ENCODE measurements at places on chromosomes 4 and X.
A peak's percentile ranks its signal among the peaks of the same experiment; 100 is the strongest.

DNA sequence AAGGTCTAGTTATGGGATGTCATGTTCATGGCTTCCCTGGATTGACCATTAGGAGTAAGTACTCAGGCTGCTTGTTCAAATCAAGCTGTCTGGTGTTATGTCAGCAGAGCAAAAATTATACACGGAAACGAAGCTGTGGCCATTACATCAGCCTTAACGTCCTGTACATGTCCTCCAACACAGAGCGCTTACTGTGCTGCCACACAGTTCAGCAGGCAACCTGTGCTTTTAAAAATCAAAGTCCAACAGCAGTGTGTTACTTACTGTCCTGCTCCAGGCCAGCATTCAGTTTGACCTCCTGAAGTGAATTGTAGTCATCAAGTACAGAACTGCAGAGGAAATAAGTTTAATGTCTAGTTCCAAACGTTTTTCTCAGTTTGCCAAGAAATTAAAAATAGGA is 46.0 kb downstream of the KLHL34 start:
- DNase-seq, result no peak

DNA sequence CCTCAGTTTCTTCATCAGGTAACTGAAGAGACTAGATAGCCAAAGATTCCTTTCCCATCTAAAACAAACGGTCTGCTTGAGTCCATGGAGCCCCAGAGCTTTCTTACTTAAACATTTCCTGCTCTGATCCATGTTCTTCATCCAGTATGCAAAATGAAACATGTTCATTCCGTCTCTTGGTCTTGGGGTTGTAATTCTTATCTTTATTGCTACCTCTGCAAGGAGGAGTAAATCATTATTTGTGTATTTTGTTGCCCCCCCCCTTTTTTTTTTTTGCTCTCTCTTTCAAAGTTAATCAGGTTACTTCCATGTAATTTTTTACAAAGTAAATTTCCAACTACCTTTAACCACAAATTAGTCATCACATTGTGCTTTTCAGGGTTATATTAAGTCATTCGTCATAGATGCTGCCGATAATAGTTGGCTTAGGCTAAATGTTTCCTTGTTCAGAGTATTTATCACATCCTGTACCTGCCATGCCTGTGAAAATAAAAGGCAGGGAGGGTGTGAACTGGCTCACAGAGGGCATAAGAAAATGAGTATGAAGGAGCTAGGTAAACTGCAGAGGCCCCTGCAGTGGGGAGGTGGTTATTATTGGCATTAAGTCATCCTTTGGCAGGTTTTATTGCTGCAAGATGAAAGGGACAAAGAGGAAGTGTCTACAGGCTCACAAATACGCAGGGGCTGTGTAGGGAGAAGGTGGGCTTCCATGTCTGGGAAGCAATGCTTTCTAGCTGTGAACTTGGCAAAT is 76.7 kb upstream of the HS3ST1 start:
- DNase-seq, result peak; percentile 25

GRCh38 chrX:155086202-155086840 is 15.0 kb downstream of the BRCC3 start:
- DNase-seq, result no peak

GRCh38 chrX:71250841-71251240 is 3.1 kb downstream of the ZMYM3 start:
- no peak for DNase-seq

- DNase-seq, result no peak
Measured at GRCh38 chrX:23699636-23700194, 32.4 kb downstream of the PRDX4 start.

DNA sequence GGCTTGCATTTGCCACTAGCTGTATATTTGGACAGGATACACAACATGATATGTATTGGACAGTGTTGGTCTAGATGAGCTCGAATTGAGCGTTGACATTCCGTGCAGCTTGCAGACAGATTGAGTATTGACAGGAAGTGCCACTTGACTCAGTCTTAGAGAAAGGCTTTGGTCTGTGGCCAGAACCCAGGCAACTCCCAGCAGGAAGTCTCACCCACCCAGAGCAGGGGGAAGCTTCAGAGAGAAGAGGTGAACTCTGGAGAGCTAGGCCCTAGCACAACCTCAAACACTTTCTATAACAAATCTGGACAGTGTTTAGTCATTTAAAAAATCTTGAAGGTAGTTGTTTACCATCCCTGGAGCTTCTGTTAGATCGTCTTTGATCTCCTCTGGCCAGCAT is 280.5 kb downstream of the FBXW7 start:
- DNase-seq, result no peak

DNA sequence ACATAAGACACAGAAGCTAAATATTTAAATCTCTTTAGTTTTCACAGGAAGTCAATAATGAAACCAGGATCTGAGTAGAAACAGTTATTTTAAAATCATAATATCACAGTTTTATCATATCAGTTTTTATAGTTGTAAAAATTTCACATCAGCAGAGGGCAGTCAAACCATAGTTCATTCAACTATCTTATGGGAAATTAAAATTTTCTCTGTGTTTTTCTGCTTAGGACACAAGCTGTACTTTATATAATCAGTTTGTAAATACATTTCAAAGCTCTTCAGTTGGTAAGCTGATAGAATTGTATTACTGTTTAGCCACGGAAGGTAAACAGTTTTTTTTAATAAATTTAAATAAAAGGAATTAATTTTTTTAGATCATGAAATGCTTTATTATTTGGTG is 204.8 kb upstream of the NUDT6 start:
- no peak for DNase-seq

- DNase-seq, result no peak
Measured at GRCh38 chrX:87634361-87634760, 116.8 kb downstream of the KLHL4 start.

DNA sequence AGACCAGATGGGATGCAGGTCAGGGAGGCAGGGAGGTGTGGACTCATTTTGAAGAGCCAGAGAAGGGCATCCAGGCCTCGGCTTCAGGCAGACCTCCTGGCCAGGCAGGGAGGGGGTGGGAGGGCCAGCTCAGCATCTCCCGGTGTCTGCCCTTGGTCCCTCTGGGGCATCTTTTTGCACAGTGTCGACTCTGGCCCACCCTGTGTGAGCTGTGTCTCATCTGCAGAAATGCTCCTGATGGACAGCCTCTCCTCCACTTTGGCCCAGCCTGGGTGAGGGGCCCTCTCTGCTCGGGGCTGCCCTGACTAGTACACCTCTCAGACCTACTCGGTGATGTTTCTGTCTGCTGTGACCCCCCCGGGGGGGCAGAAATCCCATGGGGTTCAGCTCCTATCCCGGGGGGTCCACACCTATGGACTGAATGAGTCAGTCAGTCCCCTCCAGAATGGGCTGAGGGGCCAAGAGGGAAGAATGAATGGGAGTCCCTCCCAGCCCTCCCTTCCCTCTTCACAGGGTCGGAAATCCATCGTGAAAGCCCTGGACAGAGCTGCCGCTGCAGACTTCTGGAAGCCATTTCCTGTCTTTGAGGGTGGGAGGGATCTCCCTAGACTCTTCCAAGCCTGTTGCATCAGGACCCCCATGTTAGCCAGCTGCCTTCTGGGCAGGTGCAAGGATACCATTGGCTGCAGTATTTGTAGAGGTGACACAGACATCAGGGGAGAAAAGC is 196.7 kb upstream of the PSAPL1 start:
- DNase-seq, result no peak

GRCh38 chr4:98055800-98056501 is 87.3 kb downstream of the STPG2 start:
- no peak for DNase-seq

DNA sequence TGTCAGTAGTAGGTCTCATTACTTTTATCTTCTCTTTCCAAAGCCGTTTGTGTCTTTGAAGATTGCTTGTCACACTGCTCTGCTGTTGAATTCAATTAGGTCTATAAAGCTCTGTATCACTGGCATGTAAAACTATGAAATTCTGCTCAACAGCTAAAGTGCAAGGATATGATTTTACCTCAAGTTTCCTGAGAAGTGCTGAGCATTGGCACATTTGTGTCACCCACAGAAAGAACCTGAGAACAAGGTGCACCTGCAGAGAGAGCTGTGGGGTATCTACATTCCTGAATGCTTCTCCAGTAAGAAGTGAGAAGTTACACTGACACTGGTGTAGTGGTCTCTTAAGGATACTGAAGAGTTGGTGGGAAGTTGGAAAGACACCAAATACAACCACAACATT is 274.0 kb downstream of the INPP4B start:
- no peak for DNase-seq

GRCh38 chr4:6300359-6300758 is 30.7 kb downstream of the WFS1 start:
- no peak for DNase-seq

DNA sequence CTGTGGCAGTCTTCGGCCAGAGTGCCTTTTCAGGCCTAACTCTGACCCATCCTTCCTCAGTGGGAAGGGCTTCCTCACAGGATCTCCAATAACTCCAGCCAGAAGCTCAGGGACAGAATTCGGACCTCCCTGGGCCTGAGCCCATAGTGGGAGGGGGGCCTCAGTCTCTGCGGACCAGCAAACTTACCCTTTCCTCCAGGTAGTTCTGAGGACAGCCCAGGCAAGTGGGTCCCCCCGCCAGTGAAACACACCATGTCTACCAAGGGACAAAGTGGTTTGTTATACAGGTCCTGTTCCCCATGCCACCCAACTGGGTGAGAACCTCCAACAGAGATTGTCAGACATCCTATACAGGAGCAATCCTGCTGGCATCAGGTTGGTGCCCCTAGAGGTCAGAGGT is 350.4 kb downstream of the RAB28 start:
- no peak for DNase-seq

DNA sequence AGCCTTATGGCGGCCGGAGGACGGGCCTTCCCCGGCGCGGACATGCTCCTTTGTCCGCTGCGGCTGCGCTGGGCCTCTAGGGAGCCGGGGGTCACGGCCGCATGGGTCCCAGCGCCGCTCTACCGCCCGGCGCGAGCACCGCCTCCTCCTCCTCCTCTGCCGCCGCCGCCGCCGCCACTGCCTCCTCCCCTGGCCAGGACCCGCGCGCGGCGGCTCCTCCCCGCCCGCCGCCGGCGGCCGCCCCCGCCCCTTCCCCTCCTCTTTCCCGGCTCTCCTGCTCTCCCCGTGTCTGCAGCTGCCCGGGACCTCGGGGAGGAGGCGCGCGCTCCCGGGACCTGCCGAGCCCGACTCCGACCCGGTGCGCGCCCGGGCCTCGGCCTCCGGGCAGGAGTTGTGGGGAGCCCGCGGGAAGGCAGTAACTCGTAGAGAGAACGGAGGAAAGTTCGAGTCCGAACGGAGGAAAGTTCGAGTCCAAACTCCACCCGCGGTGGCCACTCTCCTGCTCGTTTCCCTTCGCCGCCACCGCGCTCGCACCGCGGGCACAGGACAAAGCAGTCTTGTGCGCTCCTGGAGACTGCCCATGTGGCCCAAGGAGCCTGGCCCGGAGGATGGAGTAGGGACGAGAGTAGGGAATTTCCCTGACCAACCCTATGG is at the start of gene ADGRA3:
Gene ADGRA3 (minus strand): TSS at position 179 of the 654 bp plus-strand sequence. CDS start 282 bp downstream, outside the sequence.
- no peak for DNase-seq

DNA sequence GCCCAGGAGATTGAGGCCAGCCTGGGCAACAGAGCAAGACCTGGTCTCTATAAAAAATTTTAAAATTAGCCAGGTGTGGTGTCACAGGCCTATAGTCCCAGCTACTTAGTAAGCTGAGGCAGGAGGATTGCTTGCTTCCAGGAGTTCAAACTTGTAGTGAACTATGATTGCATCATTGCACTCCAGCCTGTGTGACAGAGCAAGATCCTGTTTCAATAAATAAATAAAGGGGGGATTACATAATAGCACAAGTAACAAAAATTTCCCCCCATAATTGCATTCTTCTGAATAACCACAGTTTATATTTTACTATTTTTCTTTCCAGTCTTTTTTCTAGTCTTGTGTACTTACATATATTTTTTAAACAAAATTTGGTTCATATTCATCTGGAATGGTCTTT is 135.6 kb downstream of the CHIC2 start:
- DNase-seq, result no peak

DNA sequence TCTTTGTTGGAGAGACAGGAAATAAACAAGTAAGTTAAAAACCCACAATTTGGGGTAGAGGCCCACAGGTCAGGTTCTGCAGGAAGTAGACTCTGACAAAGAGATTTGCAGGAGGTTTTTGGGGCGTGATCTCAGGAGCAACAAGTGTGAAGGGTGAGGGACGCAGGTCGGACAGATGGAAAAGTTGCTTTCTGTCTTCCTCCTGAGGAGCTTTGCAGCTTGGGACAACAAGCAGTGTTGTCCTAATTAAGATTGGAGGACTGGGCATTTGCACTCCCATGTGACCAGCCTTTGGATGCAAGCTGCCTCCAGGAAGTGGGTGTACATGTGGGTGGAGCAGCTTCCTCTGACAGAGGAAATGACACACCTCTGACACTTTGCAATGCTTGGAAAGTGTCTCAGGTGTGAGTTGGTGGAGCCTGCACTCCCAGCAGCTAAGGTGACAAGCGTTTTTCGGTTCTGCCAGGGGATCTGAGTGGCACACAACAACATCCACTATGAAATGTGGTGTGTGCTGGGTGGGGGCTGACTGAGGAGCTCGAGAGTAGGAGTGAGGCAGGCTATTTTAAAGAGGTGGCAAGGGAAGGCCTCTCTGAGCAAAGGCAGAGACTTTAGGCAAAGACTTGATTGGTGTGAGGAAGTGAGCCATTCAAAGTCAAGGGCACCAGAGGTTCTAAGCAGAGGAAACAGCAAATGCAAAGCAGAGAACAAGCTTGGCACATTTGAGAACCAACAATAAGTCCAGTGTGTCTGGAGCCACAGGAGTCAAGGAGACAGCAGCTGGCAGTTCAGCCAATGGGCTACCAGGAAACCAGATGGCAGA is 339.8 kb upstream of the GATB start:
- DNase-seq, result no peak

GRCh38 chr4:140719686-140720085 is 36.5 kb downstream of the TBC1D9 start:
- DNase-seq, result no peak

DNA sequence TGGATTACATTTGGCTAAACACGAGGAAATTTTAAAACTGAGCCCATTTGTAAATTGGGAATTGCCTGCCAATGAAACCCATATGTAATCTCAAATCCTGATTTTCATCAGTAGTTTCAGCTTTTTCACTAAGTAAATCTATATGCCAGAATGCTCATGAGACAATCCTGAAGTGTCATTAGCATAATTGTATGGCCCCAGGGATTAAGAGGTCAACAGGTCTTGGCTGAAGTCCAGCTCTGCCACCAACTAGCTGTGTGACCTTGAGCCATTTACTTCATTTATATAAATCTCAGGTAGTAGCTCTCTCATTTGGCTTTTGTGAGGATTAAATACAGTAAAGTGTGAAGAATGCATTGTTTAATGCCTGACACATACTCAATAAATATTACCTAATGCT is 320.5 kb upstream of the EMCN start:
- no peak for DNase-seq

- no peak for DNase-seq
Measured at GRCh38 chr4:158094413-158095134, 78.3 kb downstream of the GASK1B start.

All from NCI-H2081 treated with DMSO at 0.1 percent for 48 hours (cell line).